ENCODE measurements at places on chromosomes 1 and 21. TPM values are rescaled to one million over a fixed set of nuclear protein-coding genes. Genes with fewer than 3 reads are reported as not detected.

DNA sequence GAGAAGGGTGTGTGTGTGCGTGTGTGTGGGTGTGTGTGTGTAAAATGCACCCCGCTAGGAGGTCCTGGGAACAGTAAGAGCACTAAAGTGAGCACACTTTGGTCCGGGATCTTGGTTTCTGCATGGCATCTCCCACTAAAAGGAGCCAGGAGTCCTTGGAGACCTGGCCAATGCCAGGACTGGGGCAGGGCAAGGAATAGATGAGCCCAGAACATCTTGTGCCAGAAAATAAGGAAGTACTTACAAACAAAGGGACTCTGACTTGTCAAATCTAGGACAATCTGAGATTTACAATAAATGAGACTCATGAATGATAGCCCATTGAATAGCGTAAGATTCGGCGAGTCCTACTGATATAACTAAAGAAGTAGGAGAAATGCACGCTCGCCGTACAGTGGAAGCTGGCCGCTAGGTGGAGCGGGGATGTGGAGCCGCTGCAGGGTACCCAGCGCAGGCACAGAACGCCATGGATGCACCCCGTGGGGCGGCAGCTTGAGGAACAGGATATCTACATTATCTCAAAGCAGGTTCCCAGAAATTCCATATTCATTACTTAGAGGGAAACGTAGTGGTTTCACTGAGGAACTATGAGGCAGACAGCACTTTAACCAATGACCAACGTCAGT, 7.1 kb downstream of the SLC37A1 start:
- peaks cover 34% of the 10 kb centered on the region for H3K4me1 ChIP-seq
- no peak overlapping the region for H3K27ac ChIP-seq
- H3K27me3 ChIP-seq, result no peaks in the 10 kb centered on the region

DNA sequence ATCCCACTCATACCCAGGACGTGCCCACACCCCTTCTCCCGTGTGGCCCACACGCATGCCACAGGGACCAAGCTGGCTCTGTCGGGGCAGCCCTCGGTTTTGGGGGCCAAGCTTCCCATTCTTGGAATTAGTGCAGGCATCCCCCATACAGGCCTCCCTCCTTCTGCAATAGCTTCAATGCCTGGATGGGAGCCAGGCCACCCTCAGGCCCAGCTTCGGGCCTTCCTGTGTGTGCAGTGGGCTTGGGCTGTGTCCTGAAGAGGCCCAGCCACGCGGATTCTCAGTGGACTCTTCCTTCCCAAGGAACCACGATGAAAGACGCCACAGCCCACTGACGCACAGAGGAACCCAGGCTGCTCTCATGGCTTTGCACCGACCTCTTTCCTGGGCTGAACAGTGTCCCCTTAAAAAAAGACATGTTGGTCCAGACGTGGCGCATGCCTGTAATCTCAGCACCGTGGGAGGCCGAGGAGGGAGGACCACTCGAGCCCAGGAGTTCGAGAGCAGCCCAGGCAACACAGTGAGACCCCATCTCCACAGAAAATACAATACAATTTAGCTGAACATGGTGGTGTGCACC, 3.4 kb downstream of the KRTAP10-11 start:
- no peaks in the 10 kb centered on the region for H3K36me3 ChIP-seq
- no peak overlapping the region for H3K27ac ChIP-seq
- no peaks in the 10 kb centered on the region for H3K4me1 ChIP-seq
- no peak overlapping the region for H3K4me3 ChIP-seq
- DNase-seq, result no peak

DNA sequence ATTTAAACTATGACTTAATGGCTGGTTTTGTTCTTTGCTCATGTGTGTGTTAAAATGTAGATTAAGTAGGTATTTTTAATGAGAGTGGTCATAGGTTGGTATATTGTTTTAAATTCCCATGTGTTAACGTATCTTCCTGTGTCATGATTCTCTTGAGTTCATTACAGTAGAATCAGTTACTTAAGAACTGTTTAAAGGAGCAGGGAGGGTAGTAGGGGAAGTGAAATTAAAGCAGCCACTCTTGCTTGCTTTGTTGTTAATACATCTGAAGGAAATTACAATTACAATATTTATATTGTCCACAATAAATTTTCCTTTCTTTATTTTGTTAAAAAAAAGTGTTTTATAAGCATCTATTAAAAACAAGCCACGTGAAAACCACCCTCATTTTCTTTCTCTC, 119.2 kb upstream of the KIAA1614 start:
- H3K27me3 ChIP-seq, result no peaks in the 10 kb centered on the region
- H3K27ac ChIP-seq, result no peak overlapping the region
- no peaks in the 10 kb centered on the region for H3K36me3 ChIP-seq

- no peak overlapping the region for H3K4me3 ChIP-seq
- H3K4me1 ChIP-seq, result no peaks in the 10 kb centered on the region
- no peaks in the 10 kb centered on the region for H3K36me3 ChIP-seq
- no peak for DNase-seq
- H3K27me3 ChIP-seq, result peaks cover 12% of the 10 kb centered on the region
Observed at GRCh38 chr1:152141971-152142584, 16.9 kb downstream of the RPTN start.

The LAX1 gene
- total RNA-seq, result 3.0 TPM

DNA sequence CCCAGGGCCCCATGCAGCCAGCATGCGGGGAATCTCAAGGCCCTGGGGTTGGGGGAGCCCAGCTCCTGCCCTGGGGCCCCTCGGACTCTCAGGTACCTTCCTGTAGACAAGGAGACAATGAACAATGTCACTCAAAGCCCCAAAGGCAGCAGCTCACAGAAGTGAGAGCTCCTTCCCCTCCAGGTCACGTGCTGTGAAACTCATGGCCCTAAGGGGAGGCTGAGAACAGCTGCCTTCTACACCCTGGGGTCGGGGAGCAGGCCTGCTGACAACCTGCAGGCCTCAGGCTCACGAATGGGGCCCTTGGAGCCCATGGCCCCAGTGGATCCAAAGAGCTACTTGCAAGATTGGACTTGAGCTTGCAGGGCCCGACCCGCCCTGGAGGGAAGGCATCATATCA, 3.2 kb downstream of the MEGF6 start:
- H3K27me3 ChIP-seq, result peaks cover 20% of the 10 kb centered on the region
- no peak for DNase-seq
- H3K4me3 ChIP-seq, result no peak overlapping the region
- H3K27ac ChIP-seq, result no peak overlapping the region
- H3K4me1 ChIP-seq, result peaks cover 23% of the 10 kb centered on the region
- no peaks in the 10 kb centered on the region for H3K36me3 ChIP-seq

Measured in upper lobe of right lung (tissue), 1 donor.